ENCODE measurements at places on chromosomes 1 and 21.

DNA sequence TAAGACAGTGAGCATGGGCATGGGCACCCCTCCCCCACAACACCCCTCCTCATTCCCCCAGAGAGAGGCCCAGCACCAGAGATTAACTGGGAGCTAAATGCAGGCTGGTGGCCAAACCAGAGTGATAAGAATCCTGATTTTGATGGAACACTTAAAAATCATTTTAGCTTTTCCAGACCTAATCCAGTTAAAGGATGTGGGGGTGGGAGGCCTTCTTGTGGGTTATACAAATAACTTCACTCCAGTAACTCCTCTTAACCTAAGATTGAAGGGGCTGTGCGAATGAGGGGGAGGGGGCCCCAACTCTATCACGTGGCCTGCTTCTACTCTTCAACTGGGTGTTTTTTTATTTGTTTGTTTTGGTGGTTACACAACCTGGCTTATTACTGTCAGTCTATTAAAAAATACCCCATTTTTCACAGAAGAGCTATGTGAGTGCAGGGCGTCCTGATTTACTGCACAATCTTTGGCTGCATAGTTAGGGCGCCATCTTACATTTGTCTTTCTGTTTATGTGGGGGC is 398.1 kb upstream of the LYPLAL1 start:
- DNase-seq, result no peak

- no peak for DNase-seq
Measured at GRCh38 chr1:94734963-94735901, 84.9 kb upstream of the SLC44A3 start.

- DNase-seq, result no peak
Measured at GRCh38 chr1:202311875-202312635, 29.7 kb downstream of the UBE2T start.

DNA sequence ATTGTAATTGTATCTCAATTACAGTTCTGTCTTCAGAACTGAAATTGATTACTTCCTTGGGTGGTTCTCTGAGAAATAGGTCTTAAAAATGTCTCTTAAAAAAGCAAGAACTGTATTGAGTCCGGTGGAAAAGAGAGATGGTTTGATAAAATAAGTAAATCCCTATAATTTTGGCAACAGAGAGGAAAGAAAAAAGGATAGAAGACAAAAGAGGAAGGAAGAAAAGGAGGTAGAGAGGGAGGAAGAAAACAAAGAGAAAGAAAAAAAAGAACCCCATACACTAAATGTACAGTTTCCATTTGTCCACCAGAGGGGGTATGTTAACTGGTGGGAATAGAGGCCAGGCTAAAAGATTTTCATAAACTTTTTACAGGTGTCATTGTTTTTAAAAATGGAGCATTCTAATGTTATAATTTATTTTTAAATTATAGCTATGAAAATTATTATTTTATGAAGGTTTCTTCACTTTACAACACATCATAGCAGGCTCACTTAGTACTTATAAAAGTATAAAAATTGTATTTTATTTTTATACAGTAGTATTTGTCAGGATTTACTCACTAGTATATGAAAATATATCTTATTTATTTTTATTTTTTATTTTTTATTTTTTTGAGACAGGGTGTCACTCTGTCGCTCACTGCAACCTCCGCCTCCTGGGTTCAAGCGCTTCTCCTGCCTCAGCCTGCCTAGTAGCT is 2.1 kb upstream of the UBE2T start:
- no peak for DNase-seq

- no peak for DNase-seq
Measured at GRCh38 chr1:5798151-5798730, 194.0 kb downstream of the NPHP4 start.

GRCh38 chr21:45145146-45145545 is 70.8 kb downstream of the ADARB1 start:
- no peak for DNase-seq

DNA sequence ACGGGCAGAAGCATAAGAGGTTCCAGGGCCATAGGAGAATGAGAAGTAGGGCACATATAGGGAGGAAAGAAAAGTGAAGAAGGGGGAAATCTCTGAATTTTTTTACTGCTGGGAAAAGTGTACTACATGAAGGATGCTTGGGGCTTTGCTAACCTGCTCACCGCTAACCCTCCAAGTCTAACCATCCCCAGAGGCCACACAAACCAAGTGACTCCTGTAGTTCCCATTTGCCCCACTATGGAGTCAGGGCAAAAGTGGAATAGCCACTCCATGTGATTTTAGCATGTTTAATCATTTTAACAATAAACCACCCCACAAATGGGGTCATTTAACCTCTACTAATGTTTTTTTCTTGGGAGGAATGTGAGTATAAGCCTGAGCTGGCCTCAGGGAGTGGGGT is 24.7 kb downstream of the MPZ start:
- DNase-seq, result no peak

DNA sequence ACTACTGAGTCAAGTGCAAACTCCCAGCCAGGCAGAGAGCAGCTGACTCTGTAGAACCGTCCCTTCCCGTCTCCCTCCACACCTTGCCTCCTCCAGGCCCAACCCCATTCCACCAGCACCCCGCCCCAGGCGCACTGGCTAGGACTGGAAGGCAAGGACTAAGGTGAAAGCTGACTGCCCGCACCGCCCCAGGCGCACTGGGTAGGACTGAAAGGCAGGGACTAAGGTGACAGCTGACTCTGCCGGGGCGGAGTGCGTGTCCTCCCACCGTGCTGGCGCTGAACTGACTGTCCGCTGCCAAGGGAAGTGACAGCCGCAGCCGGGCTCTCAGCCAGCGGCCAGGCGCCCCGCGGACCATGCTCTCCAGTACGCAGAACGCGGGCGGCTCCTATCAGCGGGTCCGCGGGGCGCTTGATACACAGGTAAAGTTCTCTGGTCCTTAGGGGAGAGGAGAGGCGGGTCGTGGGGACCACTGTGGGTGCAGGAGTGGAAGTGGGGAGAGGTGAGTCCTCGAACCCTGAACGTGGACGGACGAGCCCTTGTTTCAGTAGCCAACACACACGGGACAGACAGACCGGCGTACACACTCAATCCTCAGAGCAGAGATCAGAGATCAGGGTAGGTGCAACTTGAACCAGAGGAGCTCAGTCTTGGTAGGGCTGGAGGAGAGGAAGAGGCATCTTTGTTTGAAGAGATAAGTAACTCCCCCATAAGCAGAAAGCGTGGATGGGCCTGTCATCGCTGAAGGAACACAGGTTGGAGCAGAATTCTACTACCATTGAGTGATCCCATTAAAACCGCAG is 58.0 kb downstream of the RBM11 start:
- no peak for DNase-seq

- DNase-seq, result no peak
Measured at GRCh38 chr21:46188226-46189212, 4.3 kb upstream of the SPATC1L start.

- no peak for DNase-seq
Measured at GRCh38 chr1:66244429-66244828, 289.5 kb upstream of the SGIP1 start.

- DNase-seq, result no peak
Measured at GRCh38 chr1:170720661-170721060, 56.7 kb downstream of the PRRX1 start.

GRCh38 chr1:20216574-20216973 is 30.3 kb upstream of the PLA2G2C start:
- no peak for DNase-seq

DNA sequence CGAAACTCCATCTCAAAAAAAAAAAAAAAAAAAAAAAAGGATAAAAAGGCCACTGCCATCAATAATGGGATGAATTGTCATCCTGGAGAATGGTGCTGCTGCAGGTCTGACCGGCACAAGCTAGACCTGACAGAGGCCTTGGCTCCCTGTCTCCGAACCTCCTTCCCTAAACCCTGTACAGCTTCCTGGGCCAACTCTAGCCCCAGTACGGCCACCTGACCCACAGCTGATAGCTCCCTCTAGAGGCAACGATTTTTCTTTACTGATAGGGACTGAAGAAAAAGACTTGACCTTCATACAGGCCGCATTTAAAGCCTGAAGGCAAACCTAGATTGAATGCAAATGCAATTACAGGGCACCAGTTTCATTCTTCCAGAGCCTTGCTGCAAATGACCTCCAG is 30.7 kb downstream of the NOL9 start:
- DNase-seq, result no peak

DNA sequence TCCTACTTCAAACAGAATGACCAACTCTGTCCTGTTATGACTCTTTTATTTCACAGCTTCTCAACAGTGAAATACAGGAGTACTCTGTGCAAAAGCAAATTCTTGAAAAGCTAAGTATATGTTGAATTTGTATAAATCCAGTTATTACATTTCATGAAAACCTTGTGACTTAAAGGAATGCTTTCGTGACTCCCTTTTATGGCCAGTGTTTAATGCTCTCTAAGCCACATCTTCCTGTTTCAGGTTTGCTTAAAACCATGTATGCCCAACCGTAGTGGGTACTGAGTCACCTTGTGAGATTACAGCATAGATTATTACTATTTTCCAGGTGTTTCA is 40.2 kb upstream of the KIF1B start:
- no peak for DNase-seq

DNA sequence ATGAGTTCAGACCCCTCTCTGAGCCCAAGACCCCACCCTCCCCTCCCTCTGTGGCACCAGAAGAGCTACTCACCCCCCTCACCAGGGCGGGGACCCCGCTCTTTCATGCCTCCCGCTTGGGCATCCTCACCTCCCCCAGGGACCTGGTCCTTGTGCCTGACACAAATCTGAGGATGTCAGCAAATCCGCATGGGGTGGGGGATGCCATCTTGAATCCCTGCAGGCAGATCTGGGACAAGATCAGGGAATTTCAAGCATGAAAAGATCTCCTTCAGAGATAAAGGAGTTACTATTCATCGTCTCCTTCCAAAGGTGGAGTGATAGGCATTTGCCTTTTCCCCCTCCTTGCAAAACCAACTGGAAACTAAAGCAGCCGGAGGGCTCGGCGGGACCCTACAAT is 81.1 kb downstream of the DISP3 start:
- no peak for DNase-seq

DNA sequence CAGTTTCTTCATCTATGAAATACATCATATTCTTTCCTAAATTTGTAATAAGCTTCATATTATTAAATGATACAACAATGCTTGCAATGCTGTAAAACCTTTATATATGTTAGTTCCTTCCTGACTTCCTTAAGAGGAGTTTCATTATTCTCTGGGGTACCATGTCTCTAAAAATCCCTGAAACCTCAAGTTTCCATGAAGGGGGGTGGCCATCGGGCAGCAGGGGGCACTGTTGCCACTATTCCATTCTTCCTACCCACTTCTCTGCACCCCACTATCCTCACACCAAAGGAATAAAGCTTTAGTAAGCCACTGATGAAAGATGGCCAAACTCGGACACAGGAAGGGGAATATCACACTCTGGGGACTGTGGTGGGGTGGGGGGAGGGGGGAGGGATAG is 9.0 kb upstream of the DMRTB1 start:
- no peak for DNase-seq

GRCh38 chr21:41993744-41994143 is 16.4 kb downstream of the ZBTB21 start:
- no peak for DNase-seq

- DNase-seq, result peak; percentile 31
Measured at GRCh38 chr1:202162047-202162417, 1.6 kb upstream of the PTPN7 start.

GRCh38 chr1:34829250-34829649 is 30.3 kb downstream of the SMIM12 start:
- DNase-seq, result no peak

DNA sequence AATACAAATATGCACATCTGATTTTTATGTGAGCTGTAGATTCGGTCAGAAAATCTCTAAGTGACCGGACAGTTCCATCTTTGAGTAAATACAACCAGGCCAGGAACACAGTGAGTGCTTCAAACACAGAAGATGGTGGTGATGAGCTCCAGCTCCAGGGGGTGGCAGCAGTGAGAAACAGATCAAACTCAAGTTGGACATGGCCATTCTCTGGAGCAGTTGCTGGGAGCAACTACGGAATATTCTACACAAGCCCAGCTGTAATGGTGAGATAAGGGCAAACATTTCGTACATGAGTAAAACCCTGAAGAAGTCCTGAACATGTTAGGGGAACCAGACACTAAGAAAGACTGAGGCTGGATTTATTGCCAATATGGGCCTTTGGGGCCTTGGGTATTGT is 100.7 kb downstream of the BARHL2 start:
- no peak for DNase-seq

GRCh38 chr1:160081261-160081936 is at the start of gene KCNJ9:
Gene KCNJ9, plus strand, starts transcription at chr1:160081538. Its CDS starts 2,493 bp downstream, at chr1:160084031.
- DNase-seq, result no peak

DNA sequence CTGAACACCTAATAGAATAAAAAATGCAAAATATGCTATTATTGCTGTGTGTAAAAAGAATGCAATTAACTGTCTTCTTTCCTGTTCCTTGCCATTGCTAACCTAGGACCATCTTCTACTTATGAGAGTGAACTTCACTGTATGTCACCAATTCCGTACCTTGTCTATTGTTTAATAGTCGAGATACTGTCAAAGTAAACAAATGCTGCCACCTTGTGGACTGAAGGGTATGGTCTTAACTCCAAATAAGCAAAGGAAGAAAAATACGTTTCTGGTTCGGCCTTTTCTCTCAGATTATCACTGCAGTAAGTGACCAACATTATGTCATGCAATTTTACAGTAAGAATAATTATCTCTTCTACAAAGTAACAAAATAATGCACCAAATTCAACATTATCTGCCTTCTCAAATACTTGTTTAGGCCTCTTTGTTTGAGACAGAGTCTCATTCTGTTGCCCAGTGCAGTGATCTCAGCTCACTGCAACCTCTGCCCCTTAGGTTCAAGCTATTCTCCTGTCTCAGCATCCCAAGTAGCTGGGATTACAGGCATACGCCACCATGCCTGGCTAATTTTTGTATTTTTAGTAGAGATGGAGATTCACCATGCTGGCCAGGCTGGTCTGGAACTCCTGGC is 133.4 kb downstream of the COP1 start:
- DNase-seq, result no peak

DNA sequence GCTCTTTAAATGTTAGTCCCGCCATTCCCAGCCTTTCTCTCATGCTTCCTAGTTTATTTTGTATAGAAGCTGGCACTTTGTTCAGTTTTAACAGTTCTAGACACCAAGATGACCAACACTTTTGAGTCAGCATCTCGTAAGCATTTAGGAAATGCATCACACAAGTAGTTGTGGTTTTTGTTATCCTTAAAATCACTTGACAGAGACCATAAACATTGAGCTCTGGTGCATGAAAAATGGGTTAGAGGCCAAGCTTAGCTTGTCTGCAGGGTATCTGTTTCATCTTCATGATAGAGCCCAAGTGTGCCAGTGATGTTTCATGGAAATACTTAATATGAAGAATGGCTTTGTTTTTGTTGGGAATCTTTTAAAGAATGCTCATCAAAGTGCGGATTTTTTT is 159.7 kb downstream of the DISP1 start:
- no peak for DNase-seq

- DNase-seq, result no peak
Measured at GRCh38 chr1:70809069-70809468, 238.5 kb downstream of the PTGER3 start.
